ENCODE measurements at places on chromosomes 1 and 21.

- no peak for DNase-seq
Observed at GRCh38 chr1:66248257-66248656, 285.7 kb upstream of the SGIP1 start.

DNA sequence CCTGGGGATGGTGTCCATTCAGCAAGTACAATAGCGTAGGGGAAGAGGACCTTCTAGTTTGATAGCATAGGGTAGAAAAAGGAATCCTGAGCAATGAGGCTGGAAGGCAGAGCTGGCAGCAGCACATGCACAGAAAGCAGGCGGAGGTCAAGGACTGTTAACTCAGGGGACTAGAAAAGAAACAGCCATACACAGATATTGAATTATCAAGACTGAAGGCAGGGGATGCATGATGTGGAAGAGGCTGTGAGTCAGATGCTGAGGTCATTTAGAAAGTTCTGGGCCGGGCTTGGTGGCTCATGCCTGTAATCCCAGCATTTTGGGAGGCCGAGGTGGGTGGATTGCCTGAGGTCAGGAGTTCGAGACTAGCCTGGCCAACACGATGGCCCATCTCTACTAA, 65.6 kb downstream of the OPTC start:
- no peak for DNase-seq

- no peak for DNase-seq
Observed at GRCh38 chr1:247324923-247325322, 6.7 kb downstream of the ZNF496 start.

GRCh38 chr1:161928056-161928455, 95.6 kb downstream of the OLFML2B start:
- DNase-seq, result no peak

DNA sequence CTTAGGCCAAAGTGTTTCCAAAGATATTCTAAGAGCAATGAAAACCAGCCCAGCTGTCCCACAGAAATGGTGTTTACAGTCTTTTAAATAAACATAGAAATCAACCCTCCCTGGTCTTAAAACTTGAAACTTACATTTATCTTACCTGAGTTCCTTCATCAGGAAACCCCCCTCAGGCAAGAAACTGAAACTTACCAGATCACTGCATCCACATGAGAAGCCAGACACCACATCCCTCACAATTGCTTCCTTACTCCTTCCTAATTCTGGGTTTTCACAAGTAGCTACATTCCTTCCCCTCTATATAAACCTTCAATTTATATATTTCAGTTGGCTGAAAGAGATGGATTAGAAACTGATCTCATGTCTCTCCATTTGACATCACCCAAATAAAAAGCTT, 563.0 kb upstream of the CHRM3 start:
- DNase-seq, result no peak

- DNase-seq, result no peak
Observed at GRCh38 chr1:89877756-89878155, 56.9 kb downstream of the LRRC8D start.

DNA sequence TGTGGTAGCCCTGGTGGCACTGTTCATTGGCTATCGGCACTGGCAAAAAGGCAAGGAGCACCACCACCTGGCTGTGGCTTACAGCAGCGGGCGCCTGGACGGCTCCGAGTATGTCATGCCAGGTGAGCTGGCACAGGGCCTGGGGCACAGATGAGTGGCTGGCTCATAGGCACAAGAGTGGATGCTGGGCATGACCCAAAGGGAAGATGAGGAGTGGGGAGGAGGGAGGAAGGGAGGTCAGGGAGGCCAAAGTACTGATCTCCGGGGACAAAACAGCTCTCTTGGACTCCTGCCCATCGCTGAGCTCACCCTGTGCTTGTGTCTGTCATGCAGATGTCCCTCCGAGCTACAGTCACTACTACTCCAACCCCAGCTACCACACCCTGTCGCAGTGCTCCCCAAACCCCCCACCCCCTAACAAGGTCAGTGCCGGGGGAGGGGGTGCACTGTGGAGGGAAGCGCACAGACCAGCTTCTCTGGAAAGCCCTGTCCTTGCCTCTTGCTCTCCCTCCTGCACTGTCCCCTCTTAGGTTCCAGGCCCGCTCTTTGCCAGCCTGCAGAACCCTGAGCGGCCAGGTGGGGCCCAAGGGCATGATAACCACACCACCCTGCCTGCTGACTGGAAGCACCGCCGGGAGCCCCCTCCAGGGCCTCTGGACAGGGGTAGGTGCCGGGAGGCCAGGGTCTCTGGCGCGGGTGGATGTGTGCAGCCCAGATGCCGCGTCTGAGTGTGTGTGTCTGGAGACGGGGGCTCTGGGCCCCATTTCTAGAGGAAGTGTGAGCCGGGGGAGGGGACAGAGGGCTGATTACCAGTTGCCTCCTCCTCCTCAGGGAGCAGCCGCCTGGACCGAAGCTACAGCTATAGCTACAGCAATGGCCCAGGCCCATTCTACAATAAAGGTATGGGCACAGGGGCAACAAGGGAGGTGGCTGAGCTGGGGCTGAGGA, 7.3 kb upstream of the LRRC71 start:
- DNase-seq, result no peak

DNA sequence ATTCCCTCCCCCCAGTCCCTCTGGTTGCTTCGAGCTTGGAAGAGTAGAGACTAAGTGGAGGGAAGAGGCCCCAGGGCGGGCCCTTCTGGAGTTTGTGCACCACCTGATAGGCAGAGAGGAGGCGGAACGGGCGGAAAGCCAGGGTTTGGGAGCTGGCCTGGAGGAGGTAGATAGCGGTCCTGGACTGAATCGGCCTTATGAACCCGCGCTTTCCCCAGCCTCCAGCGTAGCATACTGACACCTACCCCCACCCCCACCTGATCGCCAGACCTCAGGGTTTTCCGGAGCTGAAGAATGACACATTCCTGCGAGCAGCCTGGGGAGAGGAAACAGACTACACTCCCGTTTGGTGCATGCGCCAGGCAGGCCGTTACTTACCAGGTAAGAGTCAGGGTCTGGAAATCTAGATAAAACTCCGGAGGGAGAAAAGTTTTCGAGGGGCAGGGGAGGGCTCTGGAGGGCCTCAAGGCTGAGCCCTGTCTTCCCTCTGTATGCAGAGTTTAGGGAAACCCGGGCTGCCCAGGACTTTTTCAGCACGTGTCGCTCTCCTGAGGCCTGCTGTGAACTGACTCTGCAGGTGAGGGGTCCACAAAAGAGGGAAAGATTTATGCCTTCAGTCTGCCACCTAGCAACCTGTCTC, 705 bp downstream of the UROD start:
- no peak for DNase-seq

DNA sequence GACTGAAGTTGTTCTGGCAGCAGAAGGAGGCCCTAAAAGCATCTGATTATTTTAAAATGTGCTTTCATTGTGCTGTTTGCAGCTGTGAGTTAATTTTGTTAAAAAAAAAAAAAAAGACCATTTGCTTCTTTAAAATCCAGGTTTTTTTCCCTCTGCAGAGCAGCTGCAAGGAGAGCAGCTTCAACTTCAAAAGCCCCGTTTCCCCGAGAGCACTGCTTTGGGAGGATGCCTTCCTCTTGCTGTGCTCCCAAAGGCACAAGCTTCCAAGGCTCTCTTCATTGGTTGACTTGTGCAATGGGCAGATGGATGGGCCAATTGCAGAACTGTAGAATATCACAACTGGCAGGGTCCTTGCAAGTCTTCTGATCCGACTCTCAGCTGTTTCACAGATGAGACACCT, 459.2 kb upstream of the PKN2 start:
- DNase-seq, result no peak

DNA sequence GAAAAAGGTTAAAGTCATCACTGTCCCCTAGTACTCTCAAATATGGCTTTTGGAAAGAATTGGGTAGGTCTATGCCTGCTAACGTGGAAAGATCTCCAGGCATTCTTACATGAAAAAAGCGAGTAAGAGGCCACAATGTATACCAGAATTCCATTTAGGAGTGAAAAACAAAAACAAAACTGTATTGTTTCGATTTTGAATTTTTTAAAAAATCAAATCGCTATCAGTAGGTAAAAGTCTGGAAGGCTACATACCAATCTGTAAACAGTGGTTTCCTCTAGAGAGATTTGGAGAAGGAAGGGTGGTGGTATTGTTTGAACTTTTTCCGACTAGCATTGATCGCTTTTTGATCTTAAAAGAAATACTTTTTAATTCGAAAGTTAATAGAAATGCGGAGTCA, 55.9 kb downstream of the RRAGC start:
- no peak for DNase-seq

DNA sequence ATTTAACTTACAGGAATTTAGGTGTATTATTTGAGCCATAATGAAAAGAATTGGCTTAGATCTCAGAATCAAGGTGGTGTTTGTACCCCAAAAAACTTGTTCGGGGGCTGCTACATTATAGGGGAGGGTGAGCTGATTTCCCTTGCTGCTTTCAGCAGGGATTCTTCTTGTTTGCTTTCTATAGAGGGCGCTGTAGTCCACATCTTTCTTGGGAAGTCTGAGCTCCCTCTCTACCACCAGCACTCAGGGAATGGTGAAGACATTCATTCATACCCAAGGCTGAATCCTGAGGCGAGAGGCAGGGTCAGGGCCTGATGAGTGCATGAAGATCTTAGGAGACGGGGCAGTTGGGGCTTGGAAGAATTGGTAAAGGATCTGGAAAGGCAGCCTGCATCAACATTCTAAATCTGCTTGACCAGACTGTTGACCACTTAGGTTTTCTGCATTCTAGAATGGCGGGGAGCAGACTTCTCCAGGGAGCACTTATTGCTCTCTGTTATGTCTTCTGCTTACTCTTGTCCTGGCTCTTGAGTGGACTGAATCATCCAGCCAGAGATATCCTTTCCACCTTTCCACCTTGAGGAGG, 18.9 kb downstream of the SPATA46 start:
- DNase-seq, result no peak

DNA sequence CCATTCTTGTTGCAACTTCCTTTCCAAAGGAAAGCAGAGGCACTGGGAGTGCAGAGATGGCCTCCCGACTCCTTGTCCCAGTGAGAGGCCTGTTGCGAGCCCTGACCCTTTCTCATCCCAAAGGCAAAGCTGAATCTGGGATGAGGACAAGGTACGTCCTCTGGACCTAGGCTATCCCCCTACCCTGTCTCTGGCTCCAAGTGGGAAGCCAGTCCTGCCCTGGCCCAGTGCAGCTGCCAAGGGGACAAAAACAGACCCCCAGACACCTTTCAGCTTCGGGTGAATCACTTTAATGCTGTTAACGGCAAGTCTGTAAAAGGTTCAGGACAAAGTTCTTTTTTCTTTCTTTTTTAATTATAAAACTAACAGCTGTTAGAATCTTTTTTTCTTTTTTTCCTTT, 2.5 kb downstream of the TSSK3 start:
- no peak for DNase-seq

DNA sequence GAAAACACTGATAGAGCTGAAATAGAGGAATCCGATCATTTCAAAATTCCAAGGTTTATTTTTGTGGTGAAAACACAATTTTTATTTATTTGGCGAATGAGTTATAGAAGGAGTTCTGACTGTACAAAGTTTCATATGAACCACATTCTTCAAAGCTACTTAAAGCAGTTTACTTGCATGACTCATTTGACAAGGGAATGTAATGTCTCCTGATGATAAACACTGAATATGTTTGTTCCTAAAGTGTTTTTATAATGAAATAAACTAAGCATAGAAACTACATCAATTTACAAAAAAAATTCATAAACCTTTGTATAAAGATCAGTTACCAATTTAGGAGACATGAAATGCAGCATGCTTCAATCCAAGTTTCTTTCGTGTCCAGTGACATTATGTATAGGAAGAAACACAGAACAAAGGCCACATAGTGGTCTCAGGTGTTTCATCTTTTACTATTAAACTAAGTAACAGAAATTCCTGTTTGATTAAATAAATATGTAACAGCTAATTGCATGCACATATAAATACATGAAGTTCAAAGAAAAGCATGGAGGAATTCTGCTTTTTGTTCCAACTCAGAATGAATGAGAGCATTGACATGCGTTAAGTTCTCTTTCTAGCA, 2.5 kb downstream of the PRKACB start:
- DNase-seq, result no peak

GRCh38 chr1:26516987-26517765, 12.4 kb upstream of the RPS6KA1 start:
- DNase-seq, result no peak

DNA sequence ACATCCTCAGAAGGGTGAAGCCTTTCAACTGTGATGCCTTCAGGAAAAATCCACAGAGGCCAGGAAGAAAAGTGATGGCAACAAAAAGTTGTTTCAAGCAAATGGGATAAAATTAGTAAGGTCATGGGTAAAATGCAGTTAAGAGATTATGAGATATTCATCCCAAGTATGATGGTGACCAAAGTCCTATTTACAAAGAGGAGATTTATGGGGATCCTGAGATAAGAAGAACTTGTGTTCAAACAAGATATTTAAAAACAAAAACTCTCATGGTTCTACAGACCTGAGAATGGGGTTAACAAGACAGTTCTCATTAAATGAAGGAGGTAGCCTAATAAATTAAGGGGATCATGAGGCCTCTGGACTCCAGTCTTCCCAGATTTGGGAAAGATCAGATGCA, 184.4 kb downstream of the FCRL5 start:
- no peak for DNase-seq

- no peak for DNase-seq
Observed at GRCh38 chr1:24189528-24189927, 2.4 kb upstream of the IFNLR1 start.

DNA sequence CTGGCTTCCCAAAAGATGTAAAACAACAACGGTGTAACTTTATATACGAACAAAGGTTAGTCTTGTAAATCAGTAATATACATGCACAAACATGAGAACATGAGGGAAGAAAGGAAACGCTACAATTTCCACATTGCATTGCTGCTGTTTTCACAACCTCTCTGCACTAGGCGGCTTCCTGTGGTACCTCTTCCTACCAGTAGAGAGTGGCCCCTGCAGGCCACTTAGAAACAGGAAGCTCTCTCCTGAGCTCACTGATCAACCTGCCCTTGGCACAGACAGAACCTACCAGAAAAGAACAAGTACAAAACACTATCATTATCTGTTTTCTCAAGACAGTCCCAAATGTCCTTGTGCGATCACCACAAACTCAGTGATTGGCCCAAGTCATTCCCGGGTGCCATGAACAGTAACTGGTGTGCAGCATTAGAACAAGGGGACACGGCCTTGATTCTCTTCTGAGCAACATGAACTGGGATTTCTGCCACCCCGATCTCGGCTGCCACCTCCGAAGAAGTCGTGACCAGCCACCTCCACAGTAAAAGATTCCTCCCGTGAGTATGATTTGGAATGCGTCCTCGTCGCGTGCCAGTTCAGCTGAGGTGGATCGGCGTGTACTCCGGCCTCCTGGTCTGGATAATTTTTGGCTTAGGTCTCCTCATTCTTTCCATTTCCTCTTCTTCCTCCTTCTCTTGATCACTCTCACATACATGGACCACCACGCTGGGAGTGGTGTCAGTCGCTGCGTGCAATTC, 5.7 kb upstream of the KCNE1 start:
- DNase-seq, result no peak

- no peak for DNase-seq
Observed at GRCh38 chr1:75967719-75968118, 35.5 kb upstream of the ASB17 start.

DNA sequence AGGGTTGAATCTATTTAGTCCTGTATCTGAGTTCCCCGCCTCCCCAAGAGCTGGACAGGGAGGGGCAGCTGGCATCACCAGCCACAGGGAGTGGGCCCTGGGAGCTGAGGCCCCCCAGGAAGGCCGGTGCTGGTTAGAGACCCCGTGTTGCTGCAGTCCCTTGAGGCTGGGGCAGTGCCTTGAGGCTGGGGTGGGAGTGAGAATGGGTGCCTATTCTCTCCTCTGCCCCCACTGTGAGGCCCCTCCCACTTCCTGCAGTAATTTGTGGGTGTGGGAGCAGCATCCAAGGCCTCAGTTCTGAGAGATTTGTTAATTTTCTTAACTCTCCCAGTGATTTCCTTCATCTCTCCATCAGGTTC, 2.5 kb upstream of the TRAPPC3 start:
- no peak for DNase-seq

Measured in stimulated activated CD8-positive, alpha-beta memory T cell treated with anti-CD3 and anti-CD28 coated beads, Interleukin-15, amount 100 ng/mL, for 1 hour (primary cell).